Cortex of kidney (tissue), 1 donor: ENCODE measurements at places on chromosomes 1 and 21.

DNA sequence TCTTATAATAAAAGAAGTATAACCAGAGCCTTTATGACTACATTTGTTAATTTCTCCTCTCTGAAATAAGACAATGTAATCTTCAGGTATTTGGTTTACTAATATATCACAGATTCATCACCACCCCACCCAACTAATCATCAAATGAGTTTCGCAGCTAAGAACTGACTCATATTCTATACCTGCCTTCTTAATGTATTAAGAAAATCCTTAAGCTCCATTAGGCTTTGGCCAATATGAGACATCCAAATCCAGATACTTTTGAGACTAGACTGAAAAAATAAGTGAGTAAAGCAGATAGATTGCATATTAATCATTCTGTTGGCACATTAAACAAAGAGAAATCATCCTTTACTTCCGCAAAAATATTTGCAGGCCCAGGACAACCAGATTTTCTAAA is 18.7 kb upstream of the FMO2 start:
- DNase-seq = no peak

DNA sequence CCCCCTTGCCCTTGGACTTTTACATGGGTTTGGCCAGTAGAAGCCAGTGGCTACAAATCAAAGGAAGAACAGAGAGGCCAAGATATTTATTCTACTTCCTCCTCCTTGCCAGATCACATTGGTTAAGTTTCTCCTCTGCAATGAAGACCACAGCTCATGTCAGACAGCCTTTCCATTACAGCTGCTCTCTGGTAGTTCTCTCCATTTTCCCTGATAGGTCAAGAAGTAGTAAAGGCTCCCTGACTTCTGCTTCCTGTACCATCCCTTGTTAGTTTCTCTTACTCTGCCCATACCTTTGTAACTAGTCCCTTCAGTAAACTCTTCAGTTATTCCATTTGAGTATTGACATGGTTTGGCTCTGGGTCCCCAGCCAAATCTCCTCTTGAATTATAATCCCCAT is 27.8 kb downstream of the NME7 start:
- DNase-seq = no peak

- no peak for DNase-seq
These were observed 36.7 kb upstream of the EDN2 start for GRCh38 chr1:41520951-41521752.

- no peak for DNase-seq
These were observed 7.3 kb downstream of the OVAAL start for GRCh38 chr1:180566026-180566425.

DNA sequence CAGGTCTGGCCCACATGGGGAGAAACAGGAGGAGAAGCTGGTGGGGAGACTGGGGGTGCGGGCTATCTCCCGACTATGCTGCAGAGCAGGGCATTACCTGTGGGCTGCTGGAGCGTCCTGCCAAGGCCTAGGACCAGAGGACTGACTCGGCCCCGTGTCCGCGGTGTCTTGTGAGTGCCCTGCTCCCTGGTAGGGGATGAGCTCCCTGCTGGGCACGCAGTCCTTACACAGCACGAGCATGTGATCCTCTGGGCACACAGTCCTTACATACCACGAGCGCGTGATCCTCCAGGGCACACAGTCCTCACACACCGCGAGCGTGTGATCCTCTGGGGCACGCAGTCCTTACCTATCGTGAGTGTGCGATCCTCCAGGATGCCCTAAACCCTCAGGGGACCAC is 31.8 kb upstream of the CSF3R start:
- DNase-seq = no peak

DNA sequence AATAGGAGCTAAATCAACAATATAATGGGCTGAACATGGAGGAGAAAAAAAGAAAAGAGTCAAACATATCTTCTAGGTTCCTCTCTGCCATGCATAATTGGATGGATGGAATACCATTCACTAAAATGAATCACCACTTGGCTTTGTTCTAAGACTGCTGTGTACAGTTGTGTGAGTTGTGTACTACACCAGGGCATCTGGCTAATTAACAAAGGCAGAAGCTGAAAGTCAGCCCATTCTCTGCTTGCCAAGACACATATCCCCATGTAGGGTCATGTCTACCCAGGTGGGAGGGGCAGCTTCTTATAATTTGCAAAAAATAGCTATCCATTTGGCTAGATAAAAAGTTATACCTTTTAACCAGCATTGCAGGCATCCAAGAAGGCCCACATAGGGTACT is 21.0 kb downstream of the JUN start:
- DNase-seq = no peak

DNA sequence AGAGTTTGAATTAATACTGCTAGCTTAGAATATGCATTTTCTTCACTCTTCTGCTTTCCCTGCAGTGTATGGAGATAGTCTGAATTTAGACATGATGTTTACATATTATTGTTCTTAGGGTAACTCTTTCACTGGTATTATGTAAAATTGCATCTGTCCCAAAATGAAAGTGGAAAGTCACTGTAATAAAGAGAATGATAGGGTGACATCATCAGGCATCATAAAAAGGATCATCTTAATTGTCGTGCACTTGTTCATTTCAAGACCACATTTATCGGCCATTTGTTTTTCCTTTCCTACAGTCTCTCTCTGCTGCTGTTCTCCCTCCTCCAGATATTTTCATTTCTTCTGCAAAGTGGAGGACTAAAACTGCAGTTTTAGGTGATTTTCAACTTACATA is 61.9 kb upstream of the ZNF281 start:
- no peak for DNase-seq

- DNase-seq = no peak
These were observed 77.7 kb upstream of the SOX13 start for GRCh38 chr1:203995228-203995627.

- no peak for DNase-seq
These were observed 805 bp downstream of the CYB5R1 start for GRCh38 chr1:202966006-202966898.

- no peak for DNase-seq
These were observed 54.2 kb downstream of the ERI3 start for GRCh38 chr1:44300852-44301251.

- DNase-seq = no peak
These were observed 21.2 kb upstream of the CHI3L1 start for GRCh38 chr1:203207751-203208150.

DNA sequence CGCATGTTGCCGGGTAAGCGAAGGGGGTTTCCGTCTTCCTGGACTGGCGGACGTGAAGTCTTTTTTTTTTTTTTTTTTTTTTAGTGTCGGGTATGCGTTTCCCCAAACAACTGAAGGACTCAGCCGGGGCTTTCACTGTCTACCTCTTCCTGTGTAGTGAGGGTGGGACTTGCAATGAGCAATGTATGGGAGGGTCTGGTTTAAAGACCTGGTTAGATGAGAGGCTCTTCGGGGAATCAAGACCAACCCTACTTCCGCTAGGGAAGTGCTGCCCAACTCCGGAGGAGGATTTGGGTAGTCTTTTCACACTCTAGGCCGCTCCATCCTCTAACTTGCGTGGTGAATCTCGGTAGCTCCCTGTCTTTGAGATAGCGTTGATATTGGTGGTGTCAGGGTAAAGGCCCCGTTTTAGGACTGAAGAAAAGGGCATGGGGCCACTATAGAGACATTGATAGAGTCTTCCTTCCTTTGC is 754 bp downstream of the PRRC2C start:
- DNase-seq = no peak

DNA sequence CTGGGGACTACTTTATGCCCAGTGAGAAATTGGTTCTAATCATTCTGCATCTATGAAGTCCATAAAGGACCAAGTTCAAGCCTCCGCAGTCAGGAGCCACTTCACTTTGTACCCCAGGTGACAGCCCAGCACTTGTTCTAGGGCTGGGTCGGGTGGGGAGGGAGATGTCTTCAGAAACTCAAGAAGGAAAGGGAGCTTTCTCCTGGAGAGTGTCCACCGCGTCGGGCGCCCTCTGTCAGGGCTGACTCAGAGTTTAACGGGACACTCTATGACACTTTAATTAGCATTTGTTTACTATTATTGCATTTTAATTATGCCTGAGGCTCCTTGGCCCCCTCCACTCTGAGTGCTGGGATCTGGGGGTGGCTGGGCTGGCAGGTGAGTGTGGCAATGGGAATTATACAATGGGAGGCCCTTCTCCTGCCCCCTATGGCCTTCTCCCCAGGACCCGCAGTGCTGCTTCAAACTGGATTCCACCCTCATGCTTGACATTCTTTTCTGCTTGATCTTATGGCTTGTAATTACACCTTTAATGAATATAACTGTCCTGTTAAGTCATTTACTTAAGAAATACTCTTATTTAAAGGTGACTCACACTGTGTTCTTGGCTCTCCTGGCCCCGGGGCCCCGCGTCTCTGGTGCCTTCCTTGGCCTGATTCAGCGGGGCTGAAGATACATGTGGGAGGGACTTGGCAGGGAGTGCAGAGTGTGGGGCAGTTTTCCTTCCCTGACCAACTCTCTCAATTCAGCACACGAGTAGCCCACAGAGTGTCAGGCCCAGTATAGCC is 136.6 kb downstream of the PLXNA2 start:
- DNase-seq = no peak

GRCh38 chr1:86227026-86227425 is 70.5 kb upstream of the COL24A1 start:
- DNase-seq = no peak

GRCh38 chr1:52002038-52002917 is 11.8 kb upstream of the RAB3B start:
- no peak for DNase-seq

DNA sequence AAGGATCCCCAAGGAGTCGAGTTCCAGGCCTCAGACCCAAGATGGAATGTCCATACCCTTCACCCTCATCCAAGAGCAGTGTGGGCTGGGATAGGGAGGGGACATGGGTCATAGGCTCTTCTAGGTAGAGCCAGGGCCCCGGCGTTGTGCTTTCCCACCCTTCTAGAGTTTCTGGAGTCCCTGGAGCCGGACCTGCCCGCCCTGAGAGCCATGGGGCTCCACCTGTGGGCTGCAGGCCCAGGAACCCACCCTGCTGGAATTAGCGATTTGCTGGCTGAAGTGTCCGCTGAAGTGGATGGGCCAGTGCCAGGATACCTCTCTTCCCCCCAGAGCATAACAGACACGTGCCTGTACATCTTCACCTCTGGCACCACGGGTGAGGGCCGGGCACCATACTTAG is 1.1 kb downstream of the SLC27A3 start:
- DNase-seq = no peak

DNA sequence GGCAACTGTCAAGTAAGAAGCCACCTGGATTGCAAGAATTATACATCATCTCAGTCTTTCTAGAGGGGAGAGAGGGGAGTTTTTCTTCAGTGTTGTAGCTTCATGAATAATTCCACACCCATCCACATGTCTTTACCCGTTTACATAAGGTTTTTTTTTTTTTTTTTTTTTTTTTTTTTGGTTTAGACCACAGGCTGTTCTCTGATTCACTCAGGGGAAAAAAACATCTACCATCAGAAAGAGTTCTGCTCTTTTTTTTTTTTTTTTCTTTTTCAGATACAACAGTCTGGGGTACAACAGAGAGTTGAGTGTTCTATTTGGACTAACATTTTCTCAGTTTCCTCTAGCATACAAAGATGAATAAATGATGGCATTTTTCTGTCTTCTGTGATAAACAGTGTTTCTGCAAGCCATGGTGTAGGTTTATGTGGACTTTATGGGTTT is 4.9 kb upstream of the KIF14 start:
- DNase-seq = no peak

DNA sequence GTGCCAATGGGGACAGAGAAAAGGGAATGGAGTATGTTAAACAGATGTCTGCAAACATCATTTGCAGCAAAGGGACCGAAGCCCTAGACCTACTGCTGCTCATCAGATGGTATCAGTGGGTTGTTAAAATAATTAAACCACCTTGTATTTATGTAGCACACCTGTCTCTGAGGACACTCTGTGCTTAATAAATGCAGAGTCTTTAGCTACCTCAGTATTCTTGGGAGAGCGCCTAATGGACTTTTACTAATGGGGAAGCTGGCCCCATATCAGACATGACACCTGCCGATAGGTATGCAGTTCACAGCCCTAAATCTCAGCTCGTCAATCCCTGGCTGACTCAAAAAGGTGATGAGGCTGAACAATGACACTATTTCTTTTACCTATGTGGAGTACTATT is 54.4 kb downstream of the SYT6 start:
- DNase-seq = no peak

DNA sequence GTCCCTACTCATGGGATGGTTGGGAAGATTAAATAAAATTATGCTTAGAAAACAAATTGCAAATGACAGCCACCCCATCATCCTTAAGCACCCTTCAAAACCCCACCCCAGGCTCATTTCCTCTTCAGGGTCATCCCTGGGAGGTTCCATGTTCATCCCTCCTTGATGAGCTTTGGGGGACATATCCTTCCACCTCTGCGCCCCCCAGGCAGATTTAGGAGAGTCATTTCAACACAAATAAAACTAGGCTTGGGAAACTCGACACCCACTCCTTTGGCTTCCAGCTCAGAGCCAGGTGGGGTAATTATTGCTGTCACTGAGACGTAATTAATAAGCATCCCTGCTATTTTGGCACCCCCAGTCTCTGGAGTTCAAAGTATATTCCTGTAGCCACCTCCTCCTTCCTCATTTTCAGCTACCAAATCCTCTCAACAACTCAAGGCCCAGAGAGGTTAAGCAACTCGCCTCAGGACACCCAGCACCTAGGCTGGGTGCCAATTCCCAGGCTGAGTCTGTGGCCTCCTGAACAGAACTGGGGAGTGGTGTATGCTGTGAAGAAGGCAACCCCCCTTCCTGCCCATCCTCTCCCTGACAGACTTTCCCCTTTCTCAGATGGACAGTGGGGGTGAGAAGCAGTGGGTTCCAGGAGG is 595 bp downstream of the CRYBG2 start:
- DNase-seq = no peak

- DNase-seq = no peak
These were observed 51.9 kb downstream of the AGPAT3 start for GRCh38 chr21:43916691-43917514.

DNA sequence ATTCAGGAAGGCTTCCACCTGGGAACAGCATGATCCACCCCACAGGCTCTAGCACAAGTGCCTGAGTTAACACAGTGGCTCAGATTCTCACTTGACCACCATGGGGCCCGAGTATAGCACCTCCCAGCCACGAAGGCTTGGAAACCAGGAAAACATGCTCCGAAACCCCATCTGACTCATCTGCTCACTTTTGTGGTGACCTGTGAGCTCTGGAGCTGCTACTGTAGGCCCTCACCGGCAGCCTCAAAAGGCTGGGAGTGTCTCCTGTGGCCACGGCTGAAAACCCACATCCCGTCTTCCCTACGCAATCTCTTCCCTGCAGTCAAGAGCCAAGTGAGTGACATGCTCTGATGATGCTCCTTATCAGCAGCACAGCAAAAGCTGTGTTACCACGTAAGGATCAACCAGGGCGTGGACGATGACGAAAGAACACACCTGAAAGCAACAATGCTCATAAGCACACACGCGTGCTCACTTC is 81.4 kb downstream of the TGFBR3 start:
- no peak for DNase-seq

GRCh38 chr1:53807916-53808315 is 30.2 kb downstream of the NDC1 start:
- DNase-seq = no peak

GRCh38 chr21:23853796-23854379 is 1753.4 kb downstream of the MRPL39 start:
- no peak for DNase-seq

DNA sequence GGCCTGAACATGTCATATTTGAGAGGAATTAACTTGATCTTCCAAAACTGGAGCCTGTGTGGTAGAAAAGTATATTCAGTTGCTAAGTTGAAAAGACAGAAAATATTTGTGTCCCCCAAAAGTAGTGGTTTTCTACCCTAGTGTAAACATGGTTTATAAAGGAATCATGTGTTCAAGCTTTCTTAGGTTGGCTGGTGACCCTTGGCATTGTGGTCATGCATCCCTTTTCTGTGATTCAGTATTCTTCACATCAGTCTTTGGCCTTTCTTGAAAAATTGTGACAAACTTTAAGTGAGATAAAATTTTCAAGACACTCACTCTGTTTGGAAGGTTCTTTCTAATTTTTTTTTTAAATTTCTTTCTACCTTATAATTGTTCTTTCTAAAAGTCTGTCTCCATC is 193.2 kb downstream of the DHRS3 start:
- DNase-seq = no peak
